A549 treated with CORT108297 at 1 μM for 4 hours (cell line): ENCODE measurements at places on chromosomes 1 and 21. TPM values are rescaled to one million over a fixed set of nuclear protein-coding genes. Genes with fewer than 3 reads are reported as not detected.

The GBP4 gene
- 0.01 to 0.10 TPM (median 0.03 TPM) in 4 of 5 replicates, not detected in the other for total RNA-seq

The DCDC2B gene
- total RNA-seq: not detected in 5 replicates

The PAPPA2 gene
- total RNA-seq: 0.01 to 0.02 TPM (median 0.01 TPM) in 4 of 5 replicates, not detected in the other

The S100A7A gene
- not detected in 5 replicates for total RNA-seq

The OR2L5 gene
- not detected in 5 replicates for total RNA-seq

The ERRFI1 gene
- 87.0 to 129 TPM (median 117 TPM) in 5 replicates for total RNA-seq

The KDF1 gene
- 0.07 to 0.08 TPM in 2 of 5 replicates, not detected in the others for total RNA-seq

The PDE4DIP gene
- 5.5 to 8.1 TPM (median 6.6 TPM) in 5 replicates for total RNA-seq

The ZBTB8B gene
- total RNA-seq: under 0.01 TPM in 1 of 5 replicates, not detected in the others

The FMO2 gene
- total RNA-seq: not detected in 5 replicates

The HHAT gene
- 1.5 to 2.1 TPM (median 1.8 TPM) in 5 replicates for total RNA-seq

The ERG gene
- total RNA-seq: not detected in 5 replicates

The APP gene
- 251 to 306 TPM (median 299 TPM) in 5 replicates for total RNA-seq

The A3GALT2 gene
- not detected in 5 replicates for total RNA-seq

The CFAP410 gene
- total RNA-seq: 5.7 to 10.5 TPM (median 8.3 TPM) in 5 replicates

The ITLN2 gene
- 0.13 to 0.34 TPM (median 0.24 TPM) in 4 of 5 replicates, not detected in the other for total RNA-seq

The TACSTD2 gene
- total RNA-seq: not detected in 5 replicates

The CAPN2 gene
- 393 to 471 TPM (median 420 TPM) in 5 replicates for total RNA-seq

The CD160 gene
- not detected in 5 replicates for total RNA-seq

The SPATA46 gene
- total RNA-seq: not detected in 5 replicates
